ENCODE measurements at places on chromosomes 2 and 18. TPM values are rescaled to one million over a fixed set of nuclear protein-coding genes. Genes with fewer than 3 reads are reported as not detected.

ZNF804A gene
- not detected for total RNA-seq

GRCh38 chr2:98795891-98796676 lies 65.2 kb upstream of the MGAT4A start:
- H3K36me3 ChIP-seq = no peaks in the 10 kb centered on the region
- H3K4me3 ChIP-seq = no peak overlapping the region
- no peak overlapping the region for H3K27ac ChIP-seq
- H3K27me3 ChIP-seq = no peaks in the 10 kb centered on the region
- no peaks in the 10 kb centered on the region for H3K4me1 ChIP-seq
- DNase-seq = peak; percentile 91

SYT4 gene
- total RNA-seq = 1.2 TPM

MCEE gene
- 23.3 TPM for total RNA-seq

KANSL1L gene
- 29.7 TPM for total RNA-seq

DNA sequence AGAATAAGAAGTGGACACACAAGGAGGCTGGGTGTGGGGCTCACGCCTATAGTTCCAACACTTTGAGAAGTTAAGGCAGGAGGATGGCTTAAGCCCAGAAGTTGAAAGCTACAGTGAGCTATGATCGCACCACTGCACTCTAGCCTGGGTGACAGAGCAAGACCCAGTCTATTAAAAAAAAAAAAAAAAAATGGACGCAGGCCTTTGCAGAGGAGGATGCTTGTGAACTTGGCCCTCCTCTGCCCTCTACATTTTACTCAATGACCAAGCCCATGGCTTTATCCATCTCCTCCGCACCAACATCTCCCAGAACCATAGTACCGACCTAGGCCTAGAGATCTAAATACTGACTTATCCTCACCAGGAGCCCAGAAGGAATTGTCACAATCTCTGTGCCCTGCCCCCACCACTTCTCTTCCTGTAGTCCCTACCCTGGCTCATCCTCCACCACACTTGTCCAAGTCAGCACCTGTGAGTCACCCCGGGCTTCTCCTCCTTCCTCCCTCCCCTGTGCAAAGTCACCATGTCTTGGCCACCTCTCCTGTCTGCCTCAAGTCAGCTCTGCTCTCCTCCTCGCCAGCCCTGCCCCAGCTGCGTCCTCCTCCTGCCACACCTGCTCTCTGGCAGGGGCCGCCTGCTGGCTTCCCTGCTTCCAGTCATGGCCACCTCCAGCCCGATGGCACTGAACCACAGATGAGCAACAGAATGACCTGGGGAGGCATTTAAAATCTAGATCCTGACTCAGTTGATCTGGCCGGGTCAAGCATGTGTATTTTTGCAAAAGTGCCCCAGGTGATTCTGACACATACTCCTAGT lies 35.8 kb upstream of the ASPRV1 start:
- no peak overlapping the region for H3K4me3 ChIP-seq
- no peak for DNase-seq
- H3K27ac ChIP-seq = no peak overlapping the region
- H3K27me3 ChIP-seq = no peaks in the 10 kb centered on the region
- H3K36me3 ChIP-seq = peaks cover 7% of the 10 kb centered on the region
- no peaks in the 10 kb centered on the region for H3K4me1 ChIP-seq

GRCh38 chr18:76953156-76953555 lies 130.8 kb downstream of the ZNF236 start:
- peak overlapping the region; percentile 23 for H3K4me3 ChIP-seq
- H3K36me3 ChIP-seq = peaks cover 69% of the 10 kb centered on the region
- DNase-seq = no peak

DNA sequence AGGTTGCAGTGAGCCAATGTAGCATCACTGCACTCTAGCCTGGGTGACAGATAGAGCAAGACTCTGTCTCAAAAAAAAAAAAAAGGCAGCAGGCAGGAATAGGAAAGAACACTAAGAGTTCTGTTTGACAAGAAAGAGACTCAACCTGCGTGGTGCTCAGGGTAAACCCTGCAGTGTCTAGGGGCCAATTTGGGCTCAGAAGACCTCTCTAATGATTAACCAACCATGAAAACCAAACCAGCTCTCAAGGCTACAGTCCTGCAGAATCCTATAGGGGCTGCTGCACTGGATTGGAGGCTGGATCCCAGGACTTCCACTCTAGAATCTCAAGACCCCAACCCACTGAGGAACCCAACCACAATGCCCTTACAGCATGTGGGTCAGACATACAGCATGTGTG lies 2.4 kb downstream of the TRABD2A start:
- no peak overlapping the region for H3K27ac ChIP-seq
- H3K36me3 ChIP-seq = no peaks in the 10 kb centered on the region
- peaks cover 18% of the 10 kb centered on the region for H3K27me3 ChIP-seq
- DNase-seq = no peak

GRCh38 chr18:8139891-8140406 lies 469.3 kb upstream of the RAB12 start:
- no peaks in the 10 kb centered on the region for H3K27me3 ChIP-seq
- H3K4me3 ChIP-seq = no peak overlapping the region
- peaks cover 17% of the 10 kb centered on the region for H3K36me3 ChIP-seq
- H3K27ac ChIP-seq = peak overlapping the region; percentile 16

DNA sequence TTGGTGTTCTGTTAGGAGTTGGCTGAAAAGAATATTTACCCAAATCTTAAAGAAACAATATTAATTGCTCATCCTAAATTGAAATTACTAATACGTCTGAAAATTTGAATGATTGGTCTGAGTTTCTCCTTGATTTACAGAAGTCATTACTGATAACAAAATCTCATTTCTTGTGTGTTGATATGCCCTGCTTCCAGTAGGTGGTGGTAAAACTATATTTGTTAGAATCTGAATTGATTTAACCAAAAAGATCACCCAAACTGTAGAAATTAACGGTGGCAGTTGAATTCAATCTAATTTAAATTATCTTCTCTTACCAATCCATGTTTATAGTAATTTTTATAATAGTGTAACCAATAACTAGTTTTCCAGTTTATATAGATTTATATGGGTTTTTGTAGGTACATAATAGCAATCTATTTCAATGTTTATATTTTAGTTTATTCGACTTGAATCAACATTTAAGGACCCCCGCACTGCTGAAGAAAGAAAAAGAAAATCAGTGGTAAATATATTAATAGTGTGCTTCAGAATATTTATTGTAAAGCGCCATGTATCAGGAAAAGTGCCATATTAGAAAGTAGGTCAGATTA lies 38.3 kb downstream of the PAPOLG start:
- no peak overlapping the region for H3K27ac ChIP-seq
- DNase-seq = no peak
- H3K4me1 ChIP-seq = no peaks in the 10 kb centered on the region
- H3K4me3 ChIP-seq = no peak overlapping the region
- H3K36me3 ChIP-seq = peaks cover 81% of the 10 kb centered on the region

GRCh38 chr2:106658616-106659015 lies 171.5 kb downstream of the CD8B2 start:
- DNase-seq = no peak
- H3K36me3 ChIP-seq = no peaks in the 10 kb centered on the region
- H3K27ac ChIP-seq = no peak overlapping the region
- no peaks in the 10 kb centered on the region for H3K27me3 ChIP-seq
- H3K4me3 ChIP-seq = no peak overlapping the region

TMEM37 gene
- total RNA-seq = 1.7 TPM

Data from esophagus muscularis mucosa (tissue), 4 donors.